Activated naive CD8-positive, alpha-beta T cell treated with anti-CD3 and anti-CD28 coated beads for 36 hours (primary cell): ENCODE measurements at places on chromosomes 11 and 22.

DNA sequence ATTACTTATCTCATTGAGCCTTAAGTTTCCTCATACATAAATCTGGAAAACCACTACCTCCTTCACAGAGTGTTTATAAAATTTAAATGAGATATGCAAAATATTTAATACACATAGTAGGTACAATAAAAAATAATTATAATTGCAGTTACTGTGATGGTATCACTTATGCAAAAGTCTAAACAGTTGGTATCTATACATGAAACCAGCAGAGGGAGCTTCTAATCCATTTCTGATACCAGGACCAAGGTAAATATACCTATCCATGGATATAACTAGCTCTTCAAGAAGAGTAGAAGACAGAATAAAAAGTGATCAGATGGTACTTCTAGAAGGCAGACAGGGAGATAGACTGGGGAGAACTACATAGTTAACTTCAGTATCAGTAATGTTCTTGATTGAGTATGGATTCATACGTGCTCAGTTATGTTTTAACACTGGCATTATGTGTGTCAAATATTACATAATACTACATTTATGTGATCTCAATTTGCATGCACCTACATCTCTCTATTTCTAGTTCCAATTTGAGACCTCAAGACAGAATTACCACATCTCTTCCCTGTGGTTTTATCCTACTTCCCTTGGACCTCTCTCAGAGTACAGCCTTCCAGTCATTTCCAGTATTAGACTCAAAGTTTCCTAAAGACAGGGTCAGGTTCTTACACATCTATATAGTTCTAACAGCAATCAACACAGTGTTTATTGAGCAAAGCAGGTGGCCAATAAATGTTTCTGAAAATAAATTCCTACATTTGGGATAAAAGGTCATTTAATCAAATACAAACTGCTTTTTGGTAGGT lies 13.7 kb upstream of the TSG101 start:
- DNase-seq: no peak

DNA sequence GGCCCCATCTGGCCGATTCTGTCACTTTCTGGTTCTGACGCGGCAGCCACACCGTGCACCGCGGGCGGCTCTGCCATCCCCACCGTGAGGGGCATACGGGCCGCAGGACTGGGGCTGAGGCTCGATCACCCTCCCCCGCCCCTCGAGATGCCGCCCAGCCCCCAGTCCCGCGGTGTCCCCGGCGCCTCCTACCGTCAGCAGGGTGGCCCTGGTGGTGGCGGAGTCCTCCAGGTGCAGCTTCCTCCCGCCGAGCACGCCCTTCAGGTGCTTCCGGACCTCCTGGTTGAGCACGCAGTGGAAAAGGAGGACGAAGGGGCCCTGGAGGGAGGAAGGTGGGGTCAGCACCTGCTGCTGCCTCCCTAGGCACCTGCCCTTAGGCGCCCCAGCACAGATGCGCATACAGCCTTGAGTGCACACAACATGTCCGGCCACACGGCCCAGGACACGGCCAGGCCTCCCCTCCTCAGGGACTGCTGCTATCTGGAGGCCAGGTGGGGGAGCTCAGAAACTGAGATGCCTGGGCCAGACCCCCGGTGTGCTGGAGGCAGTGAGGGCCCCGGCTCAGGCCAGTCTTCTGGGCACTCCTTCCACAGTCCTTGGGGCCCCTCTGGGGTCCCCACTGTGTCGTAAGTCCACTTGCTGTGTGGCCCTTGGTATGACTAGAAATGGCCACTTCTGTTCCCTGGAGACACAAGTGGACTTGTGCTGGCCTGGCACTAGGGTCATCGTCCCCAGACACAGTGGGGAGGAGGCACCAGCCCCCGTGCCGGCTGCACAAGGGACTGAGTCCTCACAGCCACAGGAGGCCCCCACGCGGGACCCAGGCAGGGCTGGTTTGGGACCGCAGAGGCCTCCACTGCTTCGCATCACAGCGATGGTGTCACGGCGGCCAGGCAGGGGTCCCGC lies 31.5 kb downstream of the TRMU start:
- DNase-seq: no peak

DNA sequence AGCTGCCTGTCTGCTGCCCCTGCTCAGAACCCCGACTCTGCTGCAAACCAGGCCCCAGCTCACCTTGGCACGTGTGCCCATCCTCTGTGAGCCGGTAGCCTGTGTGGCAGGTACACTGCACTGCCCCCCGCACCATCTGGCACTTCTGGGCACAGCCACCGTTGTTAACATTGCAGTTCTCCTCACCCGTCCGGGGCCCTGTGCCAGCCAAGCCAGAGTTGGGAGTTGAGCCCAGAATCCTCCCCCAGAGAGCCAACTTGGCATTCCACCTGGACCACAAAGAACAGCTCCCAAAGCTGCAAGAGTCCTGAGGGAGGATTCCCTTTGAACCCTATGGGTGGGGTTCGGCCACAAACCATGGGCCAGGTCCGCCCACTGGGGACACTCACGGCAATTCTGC lies 22.5 kb downstream of the LRP4 start:
- DNase-seq: no peak

DNA sequence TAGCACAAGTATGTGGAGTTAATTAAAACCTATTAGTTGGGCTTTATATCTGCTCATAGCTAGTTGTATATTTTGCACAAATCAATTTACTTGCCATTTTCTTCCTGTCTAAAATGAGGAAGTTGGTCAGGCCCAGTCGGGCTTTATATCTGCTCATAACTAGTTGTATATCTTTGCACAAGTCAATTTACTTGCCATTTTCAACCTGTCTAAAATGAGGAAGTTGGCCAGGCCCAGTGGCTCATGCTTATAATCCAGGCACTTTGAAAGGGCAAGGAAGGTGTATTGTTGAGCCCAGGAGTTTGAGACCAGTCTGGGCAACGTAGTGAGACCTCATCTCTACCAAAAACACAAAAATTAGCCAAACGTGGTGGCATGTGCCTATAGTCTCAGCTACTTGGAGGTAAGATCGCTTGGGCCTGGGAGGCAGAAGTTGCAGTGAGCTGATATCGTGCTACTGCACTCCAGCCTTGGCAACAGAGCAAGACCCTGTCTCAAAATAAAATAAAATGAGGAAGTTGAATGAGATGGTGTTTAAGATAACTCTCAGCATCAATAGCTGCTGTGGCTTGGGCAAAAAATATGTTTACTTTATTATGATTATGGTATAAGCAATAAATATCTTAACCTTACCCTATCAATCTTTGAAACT lies 1558.6 kb upstream of the RAG2 start:
- no peak for DNase-seq

- DNase-seq: no peak
Observed at GRCh38 chr11:80700386-80700785, 1259.6 kb upstream of the TENM4 start.

GRCh38 chr22:20384865-20385264 lies 9.1 kb upstream of the ZNF74 start:
- DNase-seq: no peak

DNA sequence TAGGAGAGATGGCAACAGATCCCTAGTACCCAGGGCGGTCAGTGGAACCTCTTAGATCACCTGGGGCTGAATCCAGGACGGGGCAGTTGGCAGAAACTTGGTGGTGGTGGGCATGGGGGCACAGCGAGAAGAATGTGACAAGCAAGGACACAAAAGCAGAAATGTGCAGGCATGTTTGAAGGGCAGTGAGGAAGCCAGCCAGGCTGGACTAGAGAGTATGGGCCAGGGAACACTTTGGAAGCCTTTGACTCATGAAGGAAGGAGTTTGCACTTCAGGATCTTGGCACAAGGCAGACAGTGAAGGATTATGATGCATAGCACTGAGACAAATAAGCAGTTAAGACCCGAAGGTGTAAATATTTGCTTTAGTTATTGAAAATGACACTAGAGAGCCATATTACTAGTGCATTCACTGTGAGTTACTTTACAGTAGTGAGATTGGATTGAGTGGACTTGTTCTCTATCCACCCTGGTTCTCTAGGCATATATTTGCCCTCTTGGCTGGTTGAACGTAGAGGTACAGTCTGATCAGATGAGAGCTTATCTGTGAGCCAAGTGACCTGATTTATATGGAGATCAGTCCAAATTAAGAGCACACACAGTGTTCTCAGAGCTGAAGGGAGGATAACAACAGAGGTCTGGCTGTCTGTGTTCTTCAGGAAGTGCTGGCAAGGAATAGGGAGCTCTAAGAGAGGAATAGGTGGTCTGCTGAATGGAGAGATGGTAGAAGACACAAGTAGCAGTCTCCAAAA lies 210.4 kb downstream of the SNX19 start:
- no peak for DNase-seq
